Hematopoietic multipotent progenitor cell (in vitro differentiated cells): ENCODE measurements at places on chromosomes 2 and 18. TPM values are rescaled to one million over a fixed set of nuclear protein-coding genes. Genes with fewer than 3 reads are reported as not detected.

DNA sequence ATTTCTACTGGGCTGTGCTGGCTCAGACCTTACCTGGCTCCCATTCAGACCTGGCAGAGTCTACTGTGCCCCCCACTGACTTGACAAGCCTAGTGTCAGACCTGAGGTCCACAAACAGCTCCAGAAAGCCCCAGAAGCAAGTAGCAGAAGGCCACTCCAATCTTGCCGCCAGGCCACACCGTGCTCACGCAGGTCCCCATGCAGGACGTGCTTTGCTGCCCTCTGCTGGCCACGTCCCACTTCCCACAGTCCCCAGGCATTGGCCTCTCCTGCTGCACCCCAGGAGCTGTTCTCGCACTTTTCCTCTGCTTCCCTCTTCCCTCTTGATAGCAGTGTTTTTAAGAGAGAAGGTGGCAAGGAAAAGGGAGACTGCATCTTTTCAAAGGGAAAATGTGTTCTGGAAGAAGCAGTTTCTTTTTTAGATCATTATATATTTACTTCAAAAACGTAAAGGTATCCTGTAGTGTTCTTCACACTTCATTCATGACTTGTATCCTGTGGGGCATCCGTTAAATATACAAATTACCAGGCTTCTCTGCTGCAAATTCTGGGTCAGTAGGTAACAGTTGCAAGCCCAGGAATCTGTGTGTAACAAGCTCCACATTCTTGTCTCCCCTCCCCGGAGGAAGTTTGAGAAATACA is 81.4 kb upstream of the PAPOLG start:
- DNase-seq: peak; percentile 75

DYNAP gene
- total RNA-seq: not detected

- no peak for DNase-seq
These were observed 11.0 kb upstream of the ALPK2 start for GRCh38 chr18:58639751-58640427.

DNA sequence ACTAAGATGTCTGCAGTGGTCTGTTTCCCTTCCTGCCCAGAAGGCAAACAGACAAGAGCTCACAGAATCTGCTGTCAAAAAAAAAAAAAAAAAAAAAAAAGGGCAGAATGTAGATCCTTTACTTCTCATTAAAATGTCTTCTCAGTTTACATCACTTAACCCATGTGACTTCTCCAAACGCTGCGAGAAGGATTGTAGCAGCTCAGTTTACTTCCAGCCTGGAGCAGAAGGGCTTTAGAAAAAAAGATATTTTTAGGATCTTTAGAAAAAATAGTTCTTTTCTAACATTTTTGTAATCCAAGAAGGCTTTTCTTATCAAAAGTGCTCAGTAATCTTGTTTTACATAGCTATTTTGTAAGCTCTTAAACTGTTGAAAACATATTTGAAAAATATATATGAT is 425.4 kb downstream of the CNTNAP5 start:
- DNase-seq: no peak
